ENCODE measurements at places on chromosomes 4 and X.

DNA sequence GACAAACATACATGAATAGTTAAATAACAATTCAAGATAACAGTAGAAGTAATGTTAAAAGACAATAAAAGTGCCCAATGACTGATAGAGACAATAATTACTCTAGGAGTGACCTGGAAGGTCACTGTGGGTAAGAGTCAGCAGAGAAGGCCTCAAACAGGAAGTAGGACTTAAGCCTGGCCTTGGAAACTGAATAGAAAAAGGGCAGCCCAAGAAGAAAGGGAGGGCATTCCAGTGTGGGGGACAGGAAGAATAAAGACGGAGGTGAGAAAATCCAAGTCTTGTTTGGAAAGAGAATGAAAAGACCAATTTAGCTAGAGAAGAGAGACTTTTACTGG is 6.0 kb downstream of the P2RY4 start:
- no peak for DNase-seq

GRCh38 chrX:15356444-15356843 is 21.1 kb upstream of the PIGA start:
- DNase-seq = no peak

- no peak for DNase-seq
These were observed 56.6 kb downstream of the SPRY1 start for GRCh38 chr4:123453061-123453680.

DNA sequence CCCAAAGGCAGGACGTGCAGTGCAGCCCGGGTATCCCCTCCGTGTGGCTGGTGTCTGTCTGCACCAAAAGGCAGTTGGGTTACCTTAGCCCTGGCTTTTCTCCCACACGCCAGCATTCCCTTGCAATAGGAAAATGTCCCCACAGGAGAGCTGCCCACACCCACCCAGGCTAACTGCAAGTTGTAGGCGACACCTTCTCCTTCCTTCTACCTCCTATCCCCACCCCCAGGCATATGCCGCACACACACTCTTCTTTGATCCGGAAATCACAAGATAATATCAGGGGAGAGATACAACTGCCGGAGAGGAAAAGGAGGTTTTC is 444 bp upstream of the APBB2 start:
- DNase-seq = no peak

DNA sequence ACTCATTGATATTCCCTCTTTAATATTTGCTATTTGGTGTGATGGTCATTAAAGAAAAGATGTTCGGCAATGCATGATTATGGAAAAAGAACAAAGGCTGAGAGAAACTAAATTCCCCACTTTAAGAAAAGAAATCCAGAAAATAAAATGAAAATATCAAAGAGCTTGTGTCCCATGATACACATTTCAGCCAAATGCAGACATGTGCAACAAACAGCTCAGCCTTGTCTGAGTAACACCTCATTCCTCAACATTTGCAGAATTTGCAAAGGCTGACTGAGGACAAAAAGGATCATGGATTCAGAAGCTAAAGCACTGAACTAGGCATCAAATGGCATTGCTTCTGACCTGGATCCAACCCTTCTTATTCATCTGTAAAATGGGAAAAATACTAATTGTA is 281.0 kb downstream of the RAB28 start:
- no peak for DNase-seq

- no peak for DNase-seq
These were observed 531 bp upstream of the GPRIN3 start for GRCh38 chr4:89308161-89308500.

DNA sequence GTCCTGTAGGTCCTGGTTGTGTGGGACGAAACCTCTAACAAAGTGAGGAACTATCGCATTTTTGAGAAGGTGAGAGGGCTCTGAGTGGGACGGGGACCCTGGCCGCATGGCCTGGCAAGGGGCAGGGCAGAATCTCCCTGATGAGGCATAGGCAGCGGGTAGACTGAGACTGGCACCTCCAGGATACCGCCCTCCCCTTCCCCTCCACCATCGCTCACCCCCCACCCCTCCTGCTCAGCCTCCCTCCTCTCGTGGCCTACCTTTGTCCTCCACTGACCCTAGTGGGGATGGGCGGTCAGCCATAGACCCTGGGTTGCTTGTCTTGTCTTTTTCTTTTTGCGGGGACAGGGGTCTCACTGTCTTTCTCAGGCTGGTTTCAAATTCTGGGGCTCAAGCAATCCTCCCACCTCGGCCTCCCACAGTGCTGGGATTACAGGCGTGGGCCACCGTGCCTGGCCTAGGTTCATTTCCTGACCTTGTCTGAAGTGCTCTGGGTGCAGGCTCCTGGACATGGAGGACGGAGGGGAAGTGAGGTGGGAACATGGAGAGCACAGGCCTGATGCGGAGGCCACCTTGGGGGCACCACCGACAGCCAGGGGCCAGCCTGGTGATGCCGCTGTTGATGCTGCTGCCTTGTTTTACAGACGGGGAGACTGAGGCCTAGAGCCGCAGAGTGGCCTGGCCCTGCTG is 10.5 kb upstream of the ADD1 start:
- DNase-seq = no peak

DNA sequence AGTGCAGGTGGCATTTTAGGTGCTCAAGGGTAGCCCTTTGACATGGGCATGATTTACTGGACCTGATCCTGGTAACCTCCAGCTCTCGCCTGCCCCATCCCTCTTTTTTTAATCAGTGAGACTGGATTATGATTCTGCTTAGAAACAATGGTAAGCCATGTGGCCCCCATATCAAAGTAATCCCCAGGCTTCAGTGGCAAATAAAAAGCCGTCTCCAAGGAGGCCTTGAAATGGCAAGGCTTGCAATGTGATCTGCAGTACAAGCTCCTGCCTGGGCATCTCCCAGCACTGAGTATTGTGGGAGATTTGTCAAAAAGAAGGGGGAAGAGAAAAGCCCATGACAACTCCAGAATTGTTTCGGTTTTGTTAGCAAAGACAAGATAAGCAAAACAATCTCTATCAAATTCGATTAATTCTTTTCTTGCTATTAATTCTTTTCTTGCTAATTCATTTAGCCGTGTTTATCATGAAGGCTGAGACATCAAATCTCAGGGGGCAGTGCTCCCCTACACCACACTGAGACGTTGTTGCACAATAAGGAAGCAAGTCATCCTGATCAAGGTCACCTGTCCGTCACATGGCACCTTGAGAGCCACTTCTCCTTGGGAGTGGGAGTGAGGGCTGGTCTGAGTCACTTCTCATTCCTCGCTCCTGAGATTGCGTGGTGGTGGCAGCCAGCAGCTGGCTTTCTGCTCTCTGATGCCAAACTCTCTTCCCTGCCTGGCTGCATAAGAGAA is 312.7 kb upstream of the GATB start:
- no peak for DNase-seq

DNA sequence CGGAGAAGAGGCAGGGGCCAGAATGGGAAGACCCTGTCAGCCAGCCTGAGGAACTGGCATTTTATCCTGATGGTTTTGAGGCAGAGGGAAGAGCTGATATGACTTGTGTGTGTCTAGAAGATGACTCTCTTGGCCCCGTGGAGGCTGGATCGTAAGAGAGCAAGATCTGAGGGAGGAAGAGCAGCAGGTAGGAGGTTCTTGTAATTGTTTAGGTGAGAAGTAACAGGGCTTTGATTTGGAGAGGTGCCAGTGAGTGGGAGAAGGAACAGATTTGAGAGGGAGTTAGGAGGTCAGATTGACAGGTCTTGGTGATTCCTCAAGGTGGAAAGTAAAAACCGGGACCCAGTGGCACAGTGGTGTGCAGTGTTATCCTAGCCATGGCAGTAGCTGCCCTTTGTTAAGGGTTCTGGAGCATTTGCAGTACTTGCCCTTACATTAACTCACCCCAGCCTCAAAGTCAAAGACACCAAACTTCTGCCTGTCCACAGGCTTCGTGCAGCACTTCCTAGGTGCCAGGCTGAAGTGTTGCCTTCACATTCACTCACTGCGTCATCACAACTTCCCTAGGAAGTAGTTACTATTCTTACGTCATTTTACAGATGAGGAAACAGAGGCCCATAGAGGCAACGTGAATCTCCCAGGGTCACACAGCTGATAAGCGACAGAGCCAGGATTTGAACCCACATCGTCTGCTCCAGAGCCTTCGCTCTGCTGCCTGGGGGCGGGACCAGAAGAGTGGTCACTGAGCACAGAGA is 23.7 kb downstream of the RTL5 start:
- DNase-seq = no peak

GRCh38 chr4:1294891-1295290 is 5.2 kb downstream of the MAEA start:
- no peak for DNase-seq

DNA sequence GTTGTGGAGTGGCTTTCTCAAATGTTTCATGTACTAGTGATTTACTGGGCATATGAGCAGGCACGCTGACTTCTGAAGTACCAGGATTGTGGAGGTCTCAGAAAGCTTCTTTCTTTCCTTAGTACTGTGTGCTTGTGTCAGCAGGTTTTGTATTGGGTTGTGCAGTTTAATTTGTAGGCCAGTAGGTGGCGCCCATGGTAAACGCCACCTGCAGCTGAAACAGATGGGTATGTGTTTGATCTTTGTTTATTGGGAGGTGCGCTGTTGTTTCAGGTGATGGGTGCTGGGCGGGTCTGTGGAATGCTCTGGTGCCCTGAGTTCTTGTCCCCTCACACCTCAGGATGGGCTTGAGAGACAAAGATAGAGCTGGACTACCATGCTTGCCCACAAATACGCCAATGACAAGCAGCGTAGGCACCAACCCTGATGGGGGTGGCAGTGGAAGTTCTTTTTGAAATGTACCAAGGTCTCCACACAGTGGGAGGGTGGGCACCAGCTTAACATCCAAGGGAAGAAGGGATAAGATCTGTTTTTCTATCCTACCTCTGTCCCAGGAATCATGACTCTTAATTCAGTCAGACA is 141.5 kb downstream of the RPS6KA6 start:
- no peak for DNase-seq

GRCh38 chr4:61239250-61239649 is 39.1 kb downstream of the ADGRL3 start:
- DNase-seq = no peak
